Activated CD4-positive, CD25-positive, alpha-beta regulatory T cell (primary cell): ENCODE measurements at places on chromosomes 5 and 9.

- no peak for DNase-seq
These were observed 131.7 kb upstream of the GPR151 start for GRCh38 chr5:146647656-146648199.

DNA sequence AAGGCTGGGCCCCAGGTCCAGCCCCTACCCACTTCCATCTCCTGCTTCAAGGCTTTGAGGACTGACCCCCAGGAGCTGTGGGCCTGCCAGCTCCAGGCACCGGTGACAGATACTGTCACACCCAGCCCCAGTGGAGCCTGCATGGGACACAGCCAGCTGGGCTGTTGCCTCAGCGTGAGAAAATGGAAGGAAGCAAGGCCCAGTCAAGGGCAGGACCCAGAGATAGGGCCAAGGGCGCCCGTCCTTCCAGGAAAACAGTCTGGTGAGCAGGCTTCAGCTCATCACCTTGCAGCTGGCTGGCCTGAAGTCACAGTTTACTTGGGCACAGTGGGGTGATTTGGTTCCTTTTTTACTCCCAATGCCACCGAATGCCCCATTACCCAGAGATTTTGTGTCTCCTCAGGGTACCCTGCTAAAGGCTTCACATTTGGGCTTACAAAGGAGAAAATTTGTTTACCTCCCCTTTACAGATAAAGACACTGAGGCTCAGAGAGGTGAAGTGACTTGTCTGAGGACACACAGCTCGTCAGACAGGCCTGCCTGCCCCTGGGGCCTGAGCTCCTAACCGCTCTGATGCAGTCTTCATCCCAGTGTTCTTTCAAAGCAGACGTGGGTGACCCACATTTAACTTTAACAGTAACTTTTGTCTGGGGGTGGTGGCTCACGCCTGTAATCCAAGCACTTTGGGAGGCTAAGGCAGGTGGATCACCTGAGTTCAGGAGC, 21.5 kb upstream of the WDR38 start:
- DNase-seq, result no peak

- DNase-seq, result no peak
These were observed 194.5 kb downstream of the NR3C1 start for GRCh38 chr5:143208781-143209510.

DNA sequence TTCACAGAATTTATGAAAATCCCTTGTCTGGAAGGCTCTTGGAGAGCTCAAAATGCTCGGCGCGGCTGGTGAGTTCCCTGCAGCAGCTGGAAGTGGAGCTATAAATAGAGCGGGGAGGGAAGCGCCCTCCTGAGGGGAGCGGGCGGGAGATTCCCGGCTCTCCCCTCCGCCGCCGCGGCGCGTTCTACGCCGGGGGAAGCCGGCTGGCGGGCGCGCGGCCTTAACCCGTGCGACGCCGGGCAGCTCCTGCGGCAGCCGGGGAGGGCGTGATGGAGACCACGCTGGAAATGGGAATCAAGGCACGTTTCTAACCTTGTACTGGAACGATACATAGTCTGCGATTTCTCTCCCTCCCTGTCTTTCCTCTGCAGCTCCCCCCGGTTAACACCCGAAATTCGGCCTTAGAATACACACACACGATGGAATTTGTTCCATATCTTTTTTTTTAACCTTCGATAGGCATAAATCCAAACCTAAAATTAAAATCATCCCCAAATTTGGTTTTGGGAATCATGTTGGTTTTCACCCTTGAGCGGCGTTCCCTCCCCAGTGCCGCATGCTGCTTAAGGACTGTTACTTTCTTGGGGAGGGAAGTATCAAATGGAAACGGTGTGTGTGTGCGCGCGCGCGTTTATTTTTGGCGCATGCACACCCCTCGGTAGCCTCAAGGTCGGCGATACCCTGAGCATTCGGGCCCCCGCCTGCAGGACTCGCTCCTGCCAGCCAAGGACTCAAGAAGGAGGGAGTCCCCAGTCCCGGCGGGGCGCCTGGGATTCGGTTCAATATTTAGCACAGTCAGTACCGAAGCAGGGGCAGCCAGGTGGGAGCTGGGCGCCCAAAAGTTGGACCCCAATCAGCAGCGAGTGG, 306.3 kb upstream of the KCNN2 start:
- DNase-seq, result no peak

DNA sequence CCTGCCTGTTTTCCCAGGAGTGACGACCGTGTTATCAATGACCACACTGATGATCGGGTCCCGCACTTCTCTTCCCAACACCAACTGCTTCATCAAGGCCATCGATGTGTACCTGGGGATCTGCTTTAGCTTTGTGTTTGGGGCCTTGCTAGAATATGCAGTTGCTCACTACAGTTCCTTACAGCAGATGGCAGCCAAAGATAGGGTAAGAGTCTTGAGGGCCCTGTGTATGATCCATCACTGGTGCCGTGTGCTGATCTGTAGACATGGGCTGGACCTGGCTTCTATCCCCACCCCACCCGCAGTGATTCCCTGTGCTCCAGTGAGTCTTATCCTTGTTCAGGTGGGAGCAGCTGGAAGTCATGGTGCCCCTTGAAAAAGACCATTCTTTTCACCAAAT, 26.0 kb downstream of the GABRP start:
- DNase-seq, result no peak

DNA sequence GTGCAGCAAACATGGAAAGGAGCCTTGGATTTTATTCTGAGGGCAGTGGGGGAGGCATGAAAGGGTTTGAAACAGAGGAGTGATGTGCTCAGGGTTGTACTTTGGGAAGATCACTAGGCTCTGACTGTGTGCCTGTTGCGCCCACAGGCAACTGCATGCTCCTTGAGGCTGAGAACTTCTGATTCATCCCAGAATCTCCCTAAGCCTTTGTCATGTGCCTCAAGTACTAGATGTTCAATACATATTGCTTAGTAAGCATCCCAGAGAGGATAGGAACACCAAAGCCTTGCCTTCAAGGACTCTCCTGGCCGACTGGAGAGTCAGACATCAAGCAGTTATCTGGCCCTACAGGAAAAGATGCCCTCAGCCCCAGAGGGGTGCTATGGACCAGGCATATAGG, 54.1 kb downstream of the ARHGEF37 start:
- no peak for DNase-seq

- DNase-seq, result no peak
These were observed 501.5 kb downstream of the SPATA31D1 start for GRCh38 chr9:82490019-82490499.

DNA sequence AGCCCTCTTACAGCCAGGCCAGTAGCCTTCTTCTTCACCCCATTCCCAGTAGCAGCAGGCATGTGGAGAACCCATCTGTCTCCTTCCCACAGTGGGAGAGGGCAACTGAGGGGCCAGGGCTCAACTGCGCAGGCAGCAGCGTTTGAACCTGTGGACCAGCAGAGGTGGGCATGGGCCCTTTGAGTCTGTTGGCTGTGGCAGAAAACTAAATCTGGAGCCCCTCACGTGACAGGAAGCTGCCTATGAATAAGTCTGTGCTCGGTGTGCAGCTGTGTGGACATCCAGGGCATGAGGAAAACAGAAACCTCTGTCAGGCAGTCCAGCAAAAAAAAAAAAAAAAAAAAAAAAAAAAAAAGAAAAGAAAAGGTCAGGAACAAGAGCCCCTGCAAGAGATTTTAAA, 189.2 kb upstream of the NR3C1 start:
- DNase-seq, result no peak

DNA sequence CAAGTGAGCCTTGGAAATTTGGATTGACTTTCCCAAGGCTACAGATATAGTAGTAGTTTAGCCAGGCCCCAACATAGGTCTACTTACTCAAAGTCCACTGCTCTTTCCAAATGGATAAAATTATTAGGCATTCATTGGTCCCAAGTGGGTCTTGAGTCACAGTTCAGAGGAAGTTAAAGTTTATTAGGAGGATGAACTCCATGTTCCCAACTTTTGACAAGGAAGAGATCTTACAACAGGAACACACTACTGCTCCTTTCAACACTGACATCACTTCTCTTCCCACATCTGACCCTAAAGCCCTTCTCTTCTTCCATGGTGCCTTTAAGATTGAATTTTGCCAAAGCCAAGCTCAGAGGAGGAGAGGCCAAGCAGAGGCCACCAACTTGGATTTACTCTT, 234.5 kb upstream of the TRIM32 start:
- no peak for DNase-seq

DNA sequence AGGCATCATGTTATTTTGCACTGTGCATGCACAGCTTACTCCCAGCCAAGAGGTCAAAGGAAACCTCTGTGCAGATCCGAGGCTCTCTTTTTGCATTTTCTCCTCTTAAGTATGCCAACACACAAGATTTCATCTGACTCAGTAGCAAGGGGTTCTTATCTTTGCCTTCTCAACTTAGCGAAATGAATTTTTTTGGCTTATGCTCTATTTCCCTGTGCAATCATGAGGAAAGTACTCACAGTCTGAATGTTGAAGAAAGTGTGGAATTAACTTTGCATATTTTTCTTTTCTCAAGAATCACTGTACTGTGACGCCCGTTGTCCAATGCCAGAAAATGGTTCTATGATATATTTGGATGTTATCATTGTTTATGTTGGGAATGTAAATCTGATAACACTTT, 173.5 kb upstream of the FBXL7 start:
- no peak for DNase-seq

GRCh38 chr5:96147866-96148265, 186.2 kb upstream of the ELL2 start:
- DNase-seq, result no peak

- DNase-seq, result no peak
These were observed 468.5 kb downstream of the ZNF608 start for GRCh38 chr5:124277767-124278545.

GRCh38 chr9:70773579-70773978, 347.8 kb downstream of the TRPM3 start:
- no peak for DNase-seq

DNA sequence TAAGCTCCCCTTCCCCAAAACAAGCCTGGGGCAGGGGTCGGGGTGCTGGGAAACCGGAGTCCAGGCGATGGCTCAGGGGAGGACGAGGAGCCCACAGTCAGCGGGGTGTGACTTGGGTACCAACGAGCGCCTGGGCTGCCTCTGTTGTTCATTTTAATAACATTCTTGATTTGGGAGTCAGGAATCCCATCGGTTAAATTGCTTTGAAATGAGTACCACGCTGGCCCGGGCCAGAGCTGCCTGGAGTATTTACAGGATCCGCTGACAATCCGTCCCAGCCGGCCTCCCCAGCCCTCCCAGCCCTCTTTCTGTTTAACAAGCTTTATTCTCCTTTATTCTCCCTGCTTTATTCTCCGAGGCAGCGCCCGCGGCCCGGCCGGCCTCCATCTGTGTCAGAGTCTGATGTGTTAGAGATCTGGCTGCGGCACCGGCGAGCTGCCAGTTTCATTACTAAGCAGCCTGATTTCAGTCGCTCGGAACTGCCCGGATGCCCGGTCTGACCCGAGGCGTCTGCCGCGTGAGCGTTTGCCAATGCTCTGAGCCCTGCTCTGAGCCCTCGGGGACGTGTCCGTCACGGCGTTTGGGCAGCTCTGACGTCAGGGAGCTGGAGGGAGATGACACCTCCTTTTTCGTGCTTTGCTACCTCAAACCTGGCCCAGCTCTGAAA, 16.5 kb upstream of the QRFP start:
- DNase-seq, result no peak

DNA sequence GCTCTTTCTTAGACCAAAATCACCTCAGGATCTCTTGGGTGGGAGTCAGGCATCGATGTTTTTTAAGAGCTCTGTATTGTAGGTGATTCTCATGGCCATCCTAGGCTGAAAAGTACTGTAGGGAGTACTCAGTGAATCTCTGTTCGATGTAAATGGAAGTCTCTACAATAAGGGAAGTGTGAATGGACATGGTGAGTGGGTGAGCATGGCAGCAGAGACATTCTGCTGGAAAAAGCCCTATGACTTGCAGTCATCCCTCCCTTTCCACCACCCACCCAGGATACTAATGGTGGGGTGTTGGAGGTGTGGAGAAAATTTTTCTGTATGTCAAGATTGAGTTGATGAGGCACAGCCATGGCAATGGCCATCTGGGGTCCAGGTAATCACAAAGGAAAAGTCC, 30.9 kb downstream of the ZNF366 start:
- DNase-seq, result no peak

GRCh38 chr9:135163023-135163780, 75.7 kb downstream of the OLFM1 start:
- DNase-seq, result no peak

- DNase-seq, result no peak
These were observed 530.3 kb upstream of the KLF4 start for GRCh38 chr9:108019821-108020220.

DNA sequence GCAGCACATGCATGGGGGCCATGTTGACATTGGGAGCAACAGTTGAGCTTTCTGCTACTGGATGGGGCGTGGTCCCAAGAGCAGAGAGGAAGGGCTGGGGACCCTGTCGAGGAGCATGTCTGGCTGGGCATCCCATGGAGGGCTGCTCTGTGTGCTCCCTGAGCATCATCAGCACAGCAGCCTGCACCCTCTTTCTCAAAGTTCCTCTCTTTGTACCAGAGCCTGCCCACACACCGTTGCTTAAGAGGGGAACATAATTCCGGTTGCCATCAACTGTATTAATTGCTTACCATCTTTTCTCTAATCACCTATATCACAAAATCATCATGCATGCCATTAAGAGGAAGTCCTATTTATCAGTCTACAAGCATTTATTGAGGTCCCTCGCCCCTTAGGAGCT, 55.2 kb upstream of the DIRAS2 start:
- no peak for DNase-seq

DNA sequence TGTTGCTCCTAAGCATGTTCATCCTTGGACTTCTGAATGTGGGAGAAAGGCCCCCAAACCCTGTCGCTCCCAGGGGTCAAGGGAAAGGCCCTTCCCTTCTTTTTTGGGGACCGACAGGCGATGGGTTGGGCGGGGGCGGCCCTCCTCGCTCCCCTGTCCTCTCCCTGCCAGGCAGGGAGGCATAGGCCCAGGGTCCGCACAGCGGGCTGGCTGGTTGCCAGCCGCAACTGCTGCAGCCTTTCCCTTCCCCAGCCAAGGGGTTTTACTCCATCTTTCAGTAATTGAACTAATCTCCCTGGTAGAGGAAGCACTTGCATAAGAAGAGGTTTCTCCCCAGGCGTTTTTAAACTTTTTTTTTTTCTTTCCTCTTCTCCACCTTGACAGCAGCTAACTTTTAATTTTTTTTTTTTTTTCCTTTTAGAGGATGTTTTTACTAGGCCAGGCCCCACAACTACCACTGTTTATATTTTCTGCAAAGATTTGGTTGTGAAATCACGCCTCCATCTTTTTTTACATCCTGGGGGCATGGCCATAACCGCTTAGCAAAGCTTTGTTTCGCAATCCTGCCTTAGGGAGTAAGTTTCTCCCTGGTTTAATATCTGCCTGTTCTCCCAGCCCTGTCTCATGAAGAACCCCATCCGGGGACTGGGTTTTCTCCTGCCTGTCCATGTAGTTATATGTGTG, 216.9 kb upstream of the ZNF608 start:
- no peak for DNase-seq

GRCh38 chr5:145360936-145361335, 474.2 kb downstream of the PRELID2 start:
- no peak for DNase-seq

GRCh38 chr5:23419115-23419514, 88.3 kb upstream of the PRDM9 start:
- no peak for DNase-seq
